ENCODE measurements at places on chromosomes 5 and 9.
A peak's percentile ranks its signal among the peaks of the same experiment; 100 is the strongest.

DNA sequence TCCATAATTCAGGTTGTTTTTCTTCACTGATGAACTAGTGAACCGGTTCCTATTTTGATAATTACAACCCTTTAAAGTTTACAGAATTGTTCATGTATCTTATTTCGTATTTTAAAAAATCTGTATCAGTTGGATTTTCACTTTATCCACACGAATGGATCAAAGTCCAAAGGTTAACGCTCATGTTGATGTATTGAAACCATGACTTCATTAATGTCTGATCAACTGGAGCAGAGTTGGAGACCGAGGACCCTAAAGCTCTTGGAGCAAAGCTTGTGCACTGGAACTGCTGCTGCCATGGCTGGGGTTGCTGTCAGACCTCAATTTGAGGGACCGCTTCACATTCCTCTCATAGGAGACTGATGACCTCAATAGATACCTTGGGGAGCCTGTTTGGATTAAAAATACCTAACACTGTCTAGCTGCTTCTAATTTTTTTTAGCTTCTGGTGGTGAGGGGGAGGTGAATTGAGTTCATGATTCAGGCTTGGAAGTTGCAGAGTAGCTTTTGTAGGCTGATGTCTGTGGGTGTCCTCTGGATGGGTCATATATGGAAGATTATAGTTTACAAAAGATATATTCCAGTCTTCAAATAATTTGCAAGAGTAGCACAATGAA, 45.1 kb downstream of the KIAA1958 start:
- no peak for DNase-seq

GRCh38 chr5:172695232-172696054, 54.4 kb downstream of the NEURL1B start:
- no peak for DNase-seq

DNA sequence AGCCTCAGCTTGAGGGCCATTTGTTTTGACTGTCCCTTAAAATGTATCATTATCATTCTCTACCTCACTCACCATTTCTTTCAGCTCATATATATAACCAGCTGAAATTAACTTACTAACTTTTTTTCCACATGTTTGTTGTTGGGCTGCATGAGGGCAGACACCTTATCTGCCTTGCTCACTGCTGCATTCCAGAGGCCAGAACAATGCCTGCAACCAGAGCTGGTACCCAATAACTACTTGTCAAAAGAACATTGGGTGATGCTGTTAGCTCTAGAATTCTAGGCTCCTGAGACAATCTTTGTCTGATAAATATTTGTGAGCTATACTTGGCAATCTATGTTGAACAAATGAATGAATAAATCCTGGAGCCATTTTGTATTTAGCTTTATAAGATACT, 68.3 kb downstream of the HTR4 start:
- no peak for DNase-seq

GRCh38 chr5:82163452-82164175, 114.5 kb downstream of the RPS23 start:
- no peak for DNase-seq

DNA sequence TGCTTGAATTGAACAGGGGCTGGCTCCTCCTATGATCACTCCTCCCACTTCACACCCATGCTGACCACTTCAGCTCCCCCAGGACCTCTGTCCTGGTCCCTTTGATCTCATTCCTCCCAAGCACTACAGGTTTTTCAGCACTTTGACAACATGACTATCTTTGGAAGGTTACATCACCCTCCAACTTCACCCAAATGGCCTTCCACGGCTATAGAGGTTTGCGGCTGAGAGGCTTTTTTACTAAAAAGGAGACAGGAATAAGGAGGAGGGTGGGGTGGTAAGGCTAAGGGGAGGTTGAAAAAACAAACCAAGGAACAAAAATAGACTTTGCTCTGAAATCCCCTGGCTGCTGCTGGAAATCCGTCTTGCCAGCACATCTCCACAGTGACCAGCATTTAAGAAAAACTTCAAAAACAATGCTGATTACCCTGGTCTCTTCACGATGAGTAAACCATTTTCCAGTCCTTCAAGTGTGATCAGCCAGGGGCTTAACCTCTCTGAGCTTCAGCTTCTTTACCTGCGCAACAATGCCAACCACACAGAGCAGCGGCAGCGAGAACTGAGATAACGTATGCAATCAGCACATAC, 102.7 kb downstream of the DPYSL3 start:
- peak; percentile 81 for DNase-seq

- no peak for DNase-seq
Measured at GRCh38 chr5:175305251-175305650, 138.7 kb downstream of the DRD1 start.

- no peak for DNase-seq
Measured at GRCh38 chr5:11928909-11929308, 24.7 kb upstream of the CTNND2 start.

DNA sequence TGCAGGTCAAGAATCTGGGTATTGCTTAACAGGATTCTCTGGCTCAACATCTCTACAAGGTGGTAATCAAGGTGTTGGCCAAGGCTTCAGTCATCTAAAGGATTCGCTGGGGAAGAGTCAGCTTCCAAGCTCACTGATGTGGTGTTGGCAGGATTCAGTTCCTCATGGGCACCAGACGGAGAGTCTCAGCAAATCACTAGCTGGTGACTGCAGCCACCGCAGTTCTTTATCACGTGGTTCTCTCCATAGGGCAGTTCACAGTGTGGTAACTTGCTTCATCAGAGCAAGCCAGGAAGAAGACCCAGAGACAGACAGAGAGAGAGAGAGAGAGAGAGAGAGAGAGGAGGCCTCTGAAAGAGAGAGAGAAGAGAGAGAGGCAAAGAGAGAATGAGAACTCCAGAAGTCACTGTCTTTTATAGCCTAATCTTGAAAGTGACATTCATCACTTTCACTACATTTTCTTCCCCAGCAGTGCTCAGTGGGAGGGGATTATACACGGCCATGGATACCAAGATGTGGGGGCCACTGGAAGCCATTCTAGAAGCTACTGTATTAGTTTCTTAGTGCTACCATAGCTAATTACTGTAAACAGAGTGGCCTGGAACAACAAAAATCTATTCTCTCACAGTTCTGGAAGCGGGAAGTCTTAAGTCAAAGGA, 109.2 kb upstream of the SMIM23 start:
- DNase-seq, result no peak

DNA sequence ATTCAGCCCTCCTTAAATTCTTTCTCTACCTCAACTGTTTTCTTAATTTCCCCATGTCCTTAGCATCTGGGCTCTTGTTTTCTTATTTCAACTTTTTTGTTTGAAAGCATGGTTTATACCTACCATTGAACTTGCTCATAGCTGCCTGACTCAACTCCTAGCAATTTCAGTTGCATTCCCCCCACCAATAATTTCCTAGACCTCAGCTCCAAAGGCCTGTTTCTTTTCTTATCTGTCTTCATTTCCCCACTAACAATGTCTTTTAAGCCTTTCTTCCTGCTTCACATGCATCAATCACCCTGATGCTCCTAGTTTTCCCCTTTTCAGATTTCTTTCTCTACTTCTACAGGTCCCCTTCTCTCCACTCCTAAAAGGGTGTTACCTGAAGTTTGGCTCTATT, 129.7 kb upstream of the PDE4D start:
- DNase-seq, result no peak

DNA sequence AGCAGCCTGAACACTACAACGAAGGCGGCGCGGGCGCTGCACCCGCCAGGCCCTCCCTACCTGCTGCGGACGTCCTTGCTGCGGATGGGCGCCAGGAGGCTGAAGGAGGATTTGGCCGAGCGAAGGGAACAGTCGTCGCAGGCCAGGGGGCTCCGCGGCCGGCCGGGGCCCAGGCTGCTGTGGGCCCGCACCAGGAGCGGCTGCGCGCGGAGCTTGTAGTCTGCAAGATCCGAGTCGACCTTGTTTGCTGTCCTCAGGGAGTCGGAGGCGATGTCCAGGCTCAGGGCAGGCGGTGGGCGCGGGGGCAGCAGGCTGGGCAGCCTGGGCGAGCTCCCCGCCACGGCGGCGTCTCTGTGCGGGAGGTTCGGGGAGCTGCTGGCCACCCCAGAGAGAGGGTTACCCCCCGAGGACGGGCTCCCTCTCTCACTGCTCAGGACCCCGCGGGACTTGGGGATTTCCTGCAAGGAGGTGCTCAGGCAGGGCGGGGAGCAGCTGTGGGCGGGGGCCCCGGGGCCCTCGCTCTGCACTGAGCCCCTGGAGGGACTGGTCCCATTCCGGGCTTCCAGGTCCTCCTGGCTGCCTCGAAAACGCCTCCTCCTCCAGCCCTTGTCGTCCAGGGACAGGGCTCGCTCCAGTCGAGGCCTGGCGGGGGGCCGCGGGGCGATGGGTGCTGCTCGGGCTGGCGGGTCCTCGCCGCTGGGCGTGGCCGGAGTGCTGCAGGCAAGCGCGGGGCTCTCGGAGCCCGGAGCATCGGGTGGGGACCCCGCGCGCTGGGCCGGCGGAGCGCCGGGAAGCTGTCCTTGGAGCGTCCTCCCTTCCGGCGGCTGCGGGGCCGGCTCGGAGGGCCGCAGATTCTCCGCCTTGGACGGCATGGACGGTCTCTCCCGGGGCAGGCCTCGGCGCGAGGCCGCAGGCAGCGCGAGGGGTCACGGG, 831 bp downstream of the INPP5E start:
- no peak for DNase-seq

- DNase-seq, result no peak
Measured at GRCh38 chr5:105554568-105555169, 1992.1 kb upstream of the NUDT12 start.

DNA sequence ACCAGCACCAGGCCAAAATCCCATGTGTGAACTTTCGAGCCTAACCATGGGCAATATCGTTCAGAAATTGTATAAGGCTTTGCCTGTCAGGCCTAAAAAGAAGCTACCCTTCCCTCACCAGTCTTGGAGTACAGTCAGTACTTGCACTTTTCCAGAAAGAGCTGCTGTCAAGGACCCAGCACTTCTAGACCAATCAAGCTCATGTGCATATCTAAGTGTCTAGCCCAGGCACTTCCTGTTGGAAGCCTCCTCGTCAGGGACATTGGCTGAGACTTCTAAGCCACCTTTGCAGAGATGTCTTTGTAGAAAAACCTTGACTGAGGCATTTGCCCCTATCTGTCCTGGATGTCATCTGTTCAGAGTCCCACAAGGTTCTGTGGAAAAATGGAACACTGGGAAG, 1930.5 kb downstream of the EFNA5 start:
- no peak for DNase-seq

DNA sequence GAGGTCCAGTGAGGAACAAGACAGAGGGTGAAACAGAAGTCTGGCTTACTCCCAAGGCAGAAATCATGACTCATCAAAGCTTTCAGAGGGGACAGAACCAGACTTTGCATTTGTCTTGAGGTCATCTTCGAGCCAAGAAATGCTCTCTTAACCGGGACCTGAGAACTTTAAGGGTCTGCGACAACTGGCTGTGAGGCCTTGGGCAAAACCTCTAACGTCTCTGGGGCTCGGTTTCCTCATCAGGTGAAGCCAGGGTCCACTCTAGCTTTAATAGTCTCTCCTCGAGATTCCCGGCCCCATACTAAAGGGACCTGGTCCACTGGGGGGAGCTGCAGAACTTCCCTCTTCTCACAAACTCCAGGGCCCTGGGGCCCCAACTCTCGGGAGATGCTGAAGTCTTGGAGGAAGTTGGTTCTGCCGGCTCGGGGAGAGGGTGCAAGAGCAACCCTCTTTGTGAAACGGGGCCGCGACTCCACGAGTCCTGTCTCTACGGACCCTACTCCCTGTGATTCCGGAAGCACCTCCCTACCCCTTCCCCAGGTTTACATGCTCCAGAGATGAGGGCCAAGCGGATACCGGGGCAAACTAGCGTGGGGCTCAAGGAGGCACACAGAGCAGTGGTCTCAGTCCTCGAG, 2.6 kb downstream of the GLIS3 start:
- DNase-seq, result peak; percentile 79

DNA sequence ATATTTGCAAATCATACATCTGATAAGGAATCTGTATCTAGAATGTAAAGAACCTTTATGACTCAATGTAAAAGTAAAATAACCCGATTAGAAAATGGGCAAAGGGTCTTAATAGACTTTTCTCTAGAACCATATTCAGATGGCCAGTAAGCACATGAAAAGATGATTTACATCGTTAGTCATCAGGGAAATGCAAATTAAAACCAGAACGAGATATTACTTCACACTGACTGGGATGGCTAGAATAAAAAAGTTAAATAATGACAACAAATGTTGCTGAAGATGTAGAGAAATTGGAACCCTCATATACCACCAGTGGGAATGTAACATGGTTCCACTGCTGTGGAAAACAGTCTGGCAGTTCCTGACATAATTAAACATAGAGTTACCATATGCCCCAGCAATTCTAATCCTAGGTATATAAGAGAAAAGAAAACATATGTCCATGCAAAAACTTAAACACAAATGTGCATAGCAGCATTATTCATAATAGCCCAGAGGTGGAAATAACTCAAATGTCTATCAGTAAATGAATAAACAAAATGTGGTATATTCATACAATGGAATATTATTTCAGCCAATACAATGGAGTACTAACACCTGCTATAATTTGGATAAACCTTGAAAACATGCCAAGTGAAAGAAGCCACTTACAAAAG, 100.4 kb upstream of the MAMDC2 start:
- DNase-seq, result no peak

GRCh38 chr9:127180457-127181314, 58.3 kb upstream of the ANGPTL2 start:
- DNase-seq, result no peak

GRCh38 chr9:104934691-104935500, 6.9 kb upstream of the ABCA1 start:
- no peak for DNase-seq

DNA sequence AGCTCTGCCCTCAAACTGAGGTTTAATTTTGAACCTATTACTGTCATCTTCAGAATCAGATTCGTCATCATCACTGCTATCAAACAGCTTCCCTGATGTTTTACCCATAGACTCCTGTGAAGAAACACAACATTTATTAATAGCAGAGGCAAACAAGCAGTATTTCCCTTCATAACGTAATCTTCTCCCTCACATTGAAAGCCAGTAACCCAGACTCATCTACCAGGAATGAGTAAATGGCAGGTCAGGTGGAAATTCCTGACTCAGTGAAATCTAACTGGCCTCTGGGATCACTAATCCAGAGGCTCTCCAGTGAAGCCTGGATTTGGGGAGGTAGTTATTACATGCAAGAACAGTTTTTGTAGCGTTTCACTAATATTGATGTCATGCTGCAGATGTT, 14.6 kb downstream of the NOL8 start:
- no peak for DNase-seq

GRCh38 chr5:40334242-40334635, 345.5 kb upstream of the PTGER4 start:
- no peak for DNase-seq

GRCh38 chr9:131394464-131395156, 724 bp downstream of the PRRC2B start:
- DNase-seq, result peak; percentile 68

- DNase-seq, result no peak
Measured at GRCh38 chr9:90916147-90916734, 114.6 kb downstream of the SYK start.

GRCh38 chr5:143065185-143065965, 295.2 kb downstream of the ARHGAP26 start:
- DNase-seq, result no peak

DNA sequence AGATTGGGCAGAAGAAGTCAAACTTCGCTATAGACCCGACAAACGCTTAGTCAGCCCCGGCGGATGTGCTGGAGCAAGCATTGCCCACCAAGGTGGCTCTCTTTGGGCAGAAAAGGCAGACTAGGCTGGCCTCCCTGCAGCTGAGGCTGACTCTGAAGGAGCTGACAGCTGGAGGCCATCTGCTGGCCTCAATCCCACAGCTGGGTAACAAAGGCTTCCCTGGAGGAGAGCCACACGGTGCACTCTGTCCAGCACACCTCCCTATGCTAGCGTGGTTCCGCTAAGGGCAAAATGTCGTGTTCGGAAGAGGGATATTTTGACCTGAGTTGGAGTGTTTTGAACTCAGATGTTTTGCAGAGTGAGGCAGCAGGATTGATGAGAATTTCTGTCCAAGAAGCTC, 103.5 kb upstream of the PTCH1 start:
- DNase-seq, result no peak
